NCI-H1694 (cell line): ENCODE measurements at places on chromosomes 12 and 14.

- no peak for DNase-seq
Observed at GRCh38 chr14:93977790-93978581, 1.6 kb upstream of the ASB2 start.

GRCh38 chr14:69841656-69842055 is 37.6 kb upstream of the SMOC1 start:
- peak; percentile 90 for DNase-seq

DNA sequence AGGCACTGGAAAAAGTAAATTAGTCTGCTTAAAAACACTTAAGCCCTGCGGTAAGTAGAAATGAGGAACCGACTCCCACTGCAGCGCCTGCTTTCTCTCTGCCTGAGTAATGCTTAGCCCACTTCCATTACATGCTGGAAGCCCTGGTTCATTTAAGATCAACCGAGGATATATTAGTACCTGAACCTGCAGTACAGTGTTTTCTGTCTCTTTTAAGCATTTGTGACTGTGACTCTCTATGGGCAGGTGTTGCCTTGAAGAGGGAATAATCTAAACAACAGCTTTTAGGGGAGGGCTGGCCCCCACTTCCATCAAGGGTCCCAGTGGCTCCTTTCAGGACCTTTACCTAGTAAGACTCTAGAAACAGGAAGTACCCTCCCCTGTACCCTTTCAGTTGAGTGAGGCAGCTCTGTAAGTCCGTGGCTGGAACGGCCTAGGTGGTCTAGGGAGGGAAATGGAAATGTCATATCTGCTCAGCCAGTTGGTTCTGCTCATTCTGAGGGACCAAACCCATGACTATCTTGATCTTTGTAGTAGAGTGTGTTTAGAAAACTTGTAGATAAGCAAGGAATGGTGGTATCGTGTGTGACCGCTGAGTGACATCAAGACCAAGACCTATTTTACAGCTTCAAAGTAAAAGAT is 56.2 kb downstream of the FNTB start:
- DNase-seq: no peak

DNA sequence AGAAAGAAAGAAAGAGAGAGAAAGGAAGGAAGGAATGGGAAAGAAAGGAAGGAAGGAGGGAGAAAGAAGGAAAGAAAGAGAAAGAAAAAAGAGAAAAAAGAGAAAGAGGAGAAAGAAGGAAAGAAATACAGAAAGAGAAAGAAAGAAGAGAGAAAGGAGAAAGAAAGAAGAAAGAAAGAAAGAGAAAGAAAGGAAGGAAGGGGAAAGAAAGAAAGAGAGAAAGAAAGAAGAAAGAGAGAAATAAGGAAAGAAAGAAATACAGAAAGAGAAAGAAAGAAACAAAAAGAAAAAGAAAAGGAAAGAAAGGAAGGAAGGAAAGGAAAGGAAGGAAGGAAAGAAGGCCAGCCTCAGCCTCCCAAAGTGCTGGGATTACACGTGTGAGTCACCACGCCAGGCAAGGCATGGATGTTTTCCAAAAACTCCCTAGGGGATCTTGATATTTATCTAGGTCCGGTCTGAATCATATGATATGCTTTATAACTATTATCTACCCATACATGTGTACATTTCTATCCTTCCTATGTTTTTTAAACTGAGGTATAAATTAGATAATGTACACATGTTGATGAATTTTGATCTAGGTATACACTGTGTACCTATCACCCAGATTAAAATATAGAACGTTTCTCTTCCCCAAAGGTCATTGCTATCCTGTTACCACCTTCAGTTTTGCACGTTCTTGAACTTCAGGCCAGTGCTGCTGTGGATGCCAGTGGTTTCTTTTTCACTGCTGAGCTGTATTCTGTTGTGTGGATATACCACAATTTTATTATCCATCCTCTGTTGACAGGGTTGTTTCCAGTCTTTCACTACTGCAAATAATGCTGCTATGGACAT is 177.9 kb downstream of the RBM19 start:
- no peak for DNase-seq

GRCh38 chr14:61765225-61765943 is 3.2 kb downstream of the SNAPC1 start:
- DNase-seq: no peak

DNA sequence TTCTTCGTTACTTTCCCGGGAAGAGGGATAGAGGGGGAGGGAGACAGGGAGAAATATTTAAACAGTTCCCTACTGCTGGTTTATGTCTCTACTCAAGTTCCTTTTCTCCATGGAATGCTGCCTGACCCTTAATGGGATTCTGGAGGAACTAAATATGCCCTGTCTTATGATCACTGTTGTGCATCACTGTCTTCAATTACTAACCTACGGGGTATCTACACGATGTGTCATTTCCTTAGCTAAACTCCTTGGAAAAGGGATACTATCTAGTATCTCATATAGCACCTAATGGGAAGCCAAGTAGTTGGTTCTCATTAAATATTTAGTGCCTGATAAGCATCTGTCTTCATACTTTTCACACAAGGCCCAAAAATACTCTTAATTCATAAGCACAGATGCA is 37.5 kb upstream of the FBLN5 start:
- DNase-seq: no peak

DNA sequence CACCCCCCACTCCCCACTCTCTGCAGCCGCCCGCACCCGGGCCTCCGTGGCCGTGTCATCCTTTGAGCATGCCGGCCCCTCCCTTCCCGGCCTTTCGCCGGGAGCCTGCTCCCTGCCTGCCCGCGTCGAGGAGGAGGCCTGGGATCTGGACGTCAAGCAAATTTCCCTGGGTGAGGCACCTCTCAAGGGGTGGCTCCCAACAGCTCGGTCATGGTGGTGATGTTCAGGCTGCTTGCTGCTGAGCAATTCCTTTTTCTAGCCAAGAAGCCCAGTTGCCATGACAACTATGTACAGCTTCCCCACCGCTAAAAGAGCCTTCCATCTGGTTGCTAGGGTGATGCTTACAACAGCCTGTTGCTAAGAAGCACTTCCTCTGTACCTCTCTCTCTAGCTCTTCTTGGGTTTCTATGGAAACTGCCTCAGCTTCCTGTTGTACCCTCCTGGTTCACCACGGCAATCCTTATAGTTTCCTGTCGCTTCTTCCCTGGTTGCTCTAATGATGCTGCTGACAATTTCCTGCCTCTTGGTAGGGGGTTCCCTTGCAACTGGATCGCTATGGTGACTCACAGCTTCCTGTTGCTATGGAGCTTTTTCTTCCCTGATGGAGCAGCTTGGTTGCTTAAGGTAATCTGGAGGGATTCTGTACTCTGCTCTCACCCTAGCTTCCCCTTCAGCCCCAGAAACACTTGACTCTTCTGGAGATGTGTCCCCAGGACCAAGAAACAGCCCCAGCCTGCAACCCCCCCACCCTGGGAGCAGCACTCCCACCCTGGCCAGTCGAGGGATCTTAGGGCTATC is 11.0 kb downstream of the ZNF219 start:
- peak; percentile 38 for DNase-seq

DNA sequence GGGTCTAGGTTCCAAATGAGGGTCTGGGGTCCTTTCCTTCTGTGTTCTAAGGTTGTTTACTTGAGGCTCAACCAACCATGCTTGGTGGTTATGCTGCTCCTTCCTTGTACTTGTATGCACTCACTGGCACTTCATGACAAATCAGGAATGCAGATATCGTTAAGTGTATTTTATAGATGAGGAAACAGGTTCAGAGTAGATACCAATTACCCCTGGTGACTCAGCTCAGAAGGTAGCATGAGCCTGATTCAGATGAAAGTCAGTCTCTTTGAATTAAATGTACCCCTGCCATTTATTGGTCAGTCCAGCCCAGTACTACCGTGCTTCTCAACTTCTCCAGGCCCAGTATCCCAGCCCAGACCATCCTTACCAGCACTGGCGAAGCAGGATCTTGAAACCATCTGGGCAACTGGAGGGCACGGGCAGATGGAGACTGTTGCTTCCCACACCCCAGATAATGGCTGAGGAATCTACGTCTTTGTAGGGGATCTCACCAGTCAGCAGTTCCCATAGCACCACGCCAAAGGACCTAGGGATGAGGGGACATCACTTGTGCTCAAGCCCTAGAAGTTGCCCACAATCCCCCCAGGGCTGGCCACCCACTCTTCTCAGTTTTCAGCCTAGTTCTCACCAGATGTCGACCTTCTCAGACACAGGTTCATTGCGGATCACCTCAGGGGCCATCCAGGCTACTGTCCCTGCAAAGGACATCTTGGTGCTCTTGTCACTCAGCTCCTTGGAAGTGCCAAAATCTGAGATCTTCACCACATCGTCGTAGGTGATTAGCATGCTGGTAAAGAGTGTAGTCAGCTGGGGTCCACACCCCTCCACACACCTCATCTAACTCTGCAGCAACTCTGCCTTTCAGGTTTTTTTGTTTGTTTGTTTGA is 14.3 kb downstream of the MAP3K12 start:
- no peak for DNase-seq
